ENCODE measurements at places on chromosomes 7 and 10.

DNA sequence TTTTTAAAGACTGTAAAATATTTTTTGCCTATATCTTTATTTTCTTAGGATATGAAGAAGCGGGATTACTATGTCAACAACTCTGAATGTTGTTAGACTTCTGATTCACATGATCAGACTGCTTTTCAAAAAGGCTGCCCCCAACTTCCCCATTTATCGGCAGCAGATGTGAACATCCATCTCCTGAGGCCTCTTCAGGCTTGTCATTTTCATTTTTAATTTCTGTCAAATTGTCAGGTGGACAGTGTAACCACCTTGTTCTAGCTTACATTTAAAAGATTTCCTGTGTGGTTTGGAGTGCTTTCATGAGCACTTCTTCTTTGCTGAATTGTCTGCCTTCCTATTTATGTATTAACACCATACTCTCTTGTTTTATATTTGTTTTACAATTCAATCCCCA, 78.8 kb upstream of the GSDME start:
- DNase-seq = no peak

- no peak for DNase-seq
Measured at GRCh38 chr7:102832674-102833073, 80.1 kb upstream of the LRRC17 start.

- no peak for DNase-seq
Measured at GRCh38 chr7:38306914-38307313, 33.5 kb upstream of the TARP start.

DNA sequence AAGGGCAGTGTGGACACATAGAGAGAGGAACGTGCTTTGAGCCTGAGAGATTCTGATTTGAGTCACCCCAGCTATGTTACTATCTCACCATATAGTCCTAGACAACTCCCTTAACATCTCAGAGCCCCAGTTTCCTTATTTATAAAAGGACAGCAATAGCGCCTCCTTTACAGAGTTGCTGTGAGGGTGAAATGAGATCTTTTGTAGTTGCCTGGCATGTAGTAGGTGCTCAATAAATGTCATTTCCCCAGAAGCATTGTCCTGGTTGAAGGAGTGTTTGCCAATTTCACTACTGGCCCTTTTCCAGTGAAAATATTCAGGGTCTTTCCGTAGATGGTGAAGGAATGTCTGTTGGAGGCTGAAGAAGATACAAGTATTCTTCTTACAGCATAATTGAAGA, 51.3 kb upstream of the FAM180A start:
- DNase-seq = no peak

GRCh38 chr10:129171812-129172211, 295.2 kb upstream of the MGMT start:
- no peak for DNase-seq

DNA sequence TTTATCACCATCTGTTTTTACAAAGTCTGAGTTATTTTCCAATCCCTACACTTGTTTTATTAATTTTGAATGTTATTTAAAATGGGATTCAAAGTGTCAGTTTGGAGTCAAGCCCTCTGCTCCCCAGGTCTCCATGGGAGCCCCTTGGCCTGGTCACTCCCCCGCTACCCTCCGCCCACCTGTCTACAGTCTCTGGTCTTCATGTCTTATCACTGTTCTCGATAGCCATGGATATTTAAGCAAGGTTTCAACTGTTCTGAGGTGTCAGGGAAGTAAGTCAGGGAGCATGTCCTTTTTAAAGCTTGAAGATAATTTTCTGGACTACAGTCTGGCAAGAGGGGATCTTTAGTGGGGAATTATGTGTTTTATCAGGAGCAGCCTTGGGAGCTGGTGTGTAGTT, 19.1 kb upstream of the HPS1 start:
- no peak for DNase-seq

- no peak for DNase-seq
Measured at GRCh38 chr7:65404020-65404419, 30.4 kb downstream of the ZNF92 start.

- DNase-seq = no peak
Measured at GRCh38 chr7:91446819-91447218, 182.6 kb downstream of the FZD1 start.

Measured in HS-5 (cell line).